AG04450 (cell line): ENCODE measurements at places on chromosomes 1 and 21.

DNA sequence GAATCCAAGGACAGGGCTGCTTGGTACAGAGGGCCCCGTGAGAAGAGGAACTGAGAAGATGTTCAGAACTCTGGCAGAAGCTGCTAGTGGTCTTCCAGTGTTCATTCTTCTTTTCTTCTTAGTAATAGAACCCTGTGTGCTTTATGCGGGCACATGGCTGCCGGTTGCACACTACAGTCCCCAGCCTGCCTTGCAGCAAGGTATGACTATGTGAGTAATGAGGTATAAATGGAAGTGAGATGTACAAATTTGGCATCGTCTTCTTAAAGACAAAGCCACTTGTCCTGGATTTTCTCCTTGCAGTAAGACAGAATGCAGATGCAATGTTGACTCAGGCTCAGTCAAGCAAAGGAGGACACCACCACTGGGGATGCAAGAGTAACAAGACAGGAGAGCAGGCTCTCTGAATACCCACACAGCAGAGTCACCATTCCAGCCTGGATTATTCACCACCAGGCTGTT is 15.0 kb upstream of the ATP1B1 start:
- DNase-seq: no peak

GRCh38 chr1:19670787-19671186 is 6.1 kb downstream of the HTR6 start:
- no peak for DNase-seq

- no peak for DNase-seq
Observed at GRCh38 chr1:145845144-145845513, 301 bp upstream of the NUDT17 start.

DNA sequence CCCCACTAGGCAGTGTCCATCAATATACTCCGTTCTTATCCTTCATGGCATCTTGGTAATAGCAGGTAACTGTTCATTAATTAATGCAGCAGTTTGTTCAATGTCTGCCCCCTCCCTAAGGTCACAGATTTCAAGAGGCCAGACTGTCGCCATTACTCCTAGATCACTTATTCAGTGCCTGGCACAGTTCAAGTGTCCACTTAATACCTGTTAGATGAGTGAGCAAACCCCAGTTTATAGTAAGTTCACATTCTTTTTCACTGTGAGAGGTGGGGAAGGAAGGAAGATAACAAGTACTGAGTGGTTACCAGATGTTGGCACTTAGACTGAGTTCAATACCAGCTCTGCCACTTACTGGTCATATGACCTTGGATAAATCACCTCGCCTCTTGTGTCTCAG is 36.4 kb downstream of the OPRD1 start:
- DNase-seq: no peak
